Lung (tissue), 17 donors: ENCODE measurements at places on chromosomes 4 and X. TPM values are rescaled to one million over a fixed set of nuclear protein-coding genes. Genes with fewer than 3 reads are reported as not detected.

- no peak overlapping the region for H3K27ac ChIP-seq
- DNase-seq, result no peak
- H3K27me3 ChIP-seq, result no peaks in the 10 kb centered on the region
- peaks cover 3% of the 10 kb centered on the region for H3K36me3 ChIP-seq
These were observed 30.3 kb downstream of the RGS12 start for GRCh38 chr4:3323071-3323481.

DNA sequence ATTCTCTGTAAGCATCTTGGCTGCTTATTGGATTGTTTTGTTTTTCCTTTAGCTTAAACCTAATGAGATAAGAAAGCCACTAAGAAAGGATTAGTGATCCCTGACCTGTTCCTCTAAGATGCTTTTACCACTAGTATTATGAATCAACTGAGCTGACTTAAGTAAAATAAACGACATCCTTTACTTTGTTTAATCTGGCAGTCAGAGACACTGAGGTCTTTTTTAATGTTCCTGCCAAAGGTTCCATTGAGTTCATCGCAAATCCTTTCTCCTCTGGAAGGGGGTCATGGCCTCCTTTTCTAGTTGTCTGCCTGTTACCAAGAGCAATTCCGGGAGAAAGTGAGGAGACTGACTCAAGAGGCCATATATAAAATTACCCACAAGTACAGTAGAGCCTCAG lies 1038.3 kb upstream of the SLIT2 start:
- H3K27ac ChIP-seq, result no peak overlapping the region
- no peaks in the 10 kb centered on the region for H3K4me1 ChIP-seq
- no peaks in the 10 kb centered on the region for H3K27me3 ChIP-seq
- H3K4me3 ChIP-seq, result no peak overlapping the region
- no peak for DNase-seq
- H3K36me3 ChIP-seq, result no peaks in the 10 kb centered on the region

- no peak overlapping the region for H3K4me3 ChIP-seq
- H3K27ac ChIP-seq, result no peak overlapping the region
- DNase-seq, result no peak
- H3K4me1 ChIP-seq, result no peaks in the 10 kb centered on the region
- H3K36me3 ChIP-seq, result no peaks in the 10 kb centered on the region
These were observed 83.8 kb downstream of the SEL1L3 start for GRCh38 chr4:25779021-25779420.

DNA sequence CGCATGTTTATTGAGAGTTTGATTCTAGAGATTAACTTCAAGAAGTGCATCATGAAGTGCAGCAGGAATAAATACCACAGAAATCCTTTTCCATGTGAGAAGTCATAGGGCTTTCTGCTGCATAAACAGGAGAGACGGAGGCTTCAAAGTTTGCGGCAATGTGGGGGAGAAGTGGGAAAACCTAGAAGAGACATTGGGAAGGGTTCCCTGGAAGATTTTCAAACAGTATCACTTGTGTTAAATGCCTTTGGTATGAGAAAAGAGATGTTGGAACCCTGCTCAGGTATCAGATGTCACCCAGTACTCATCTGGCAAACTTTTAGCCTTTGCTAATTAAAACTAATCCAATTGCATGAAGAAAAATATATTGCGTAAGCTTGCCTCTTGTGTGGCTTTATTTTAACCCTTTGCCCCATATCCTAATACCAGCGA lies 15.4 kb downstream of the NHS start:
- H3K4me3 ChIP-seq, result no peak overlapping the region
- no peaks in the 10 kb centered on the region for H3K27me3 ChIP-seq
- H3K27ac ChIP-seq, result no peak overlapping the region
- peak; percentile 63 for DNase-seq
- no peaks in the 10 kb centered on the region for H3K36me3 ChIP-seq
- no peaks in the 10 kb centered on the region for H3K4me1 ChIP-seq

GRCh38 chr4:175806727-175807126 lies 5.3 kb downstream of the GPM6A start:
- no peak for DNase-seq
- H3K4me3 ChIP-seq, result no peak overlapping the region
- H3K36me3 ChIP-seq, result no peaks in the 10 kb centered on the region
- H3K4me1 ChIP-seq, result no peaks in the 10 kb centered on the region
- no peaks in the 10 kb centered on the region for H3K27me3 ChIP-seq

DNA sequence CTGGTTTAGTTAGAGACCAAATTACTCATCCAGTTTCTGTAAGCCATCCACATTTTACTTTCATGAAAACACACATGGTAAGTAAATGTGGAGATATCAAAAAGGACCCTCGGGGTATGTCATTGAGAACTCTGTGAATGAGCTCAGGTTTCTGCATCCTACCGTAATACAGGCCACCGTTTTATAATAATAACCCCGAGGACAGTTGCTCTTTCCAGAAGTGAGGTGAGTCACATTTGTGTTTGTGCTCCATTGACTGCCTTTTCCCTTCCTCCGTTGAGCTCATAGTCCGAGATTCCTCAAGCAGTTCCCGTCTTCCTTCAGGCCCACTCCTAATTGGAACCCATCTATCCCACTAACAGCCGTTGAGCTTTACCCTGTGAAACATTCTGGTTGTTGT lies 95.3 kb downstream of the GRID2 start:
- H3K4me3 ChIP-seq, result no peak overlapping the region
- no peak for DNase-seq
- H3K27me3 ChIP-seq, result no peaks in the 10 kb centered on the region
- no peaks in the 10 kb centered on the region for H3K4me1 ChIP-seq

DNA sequence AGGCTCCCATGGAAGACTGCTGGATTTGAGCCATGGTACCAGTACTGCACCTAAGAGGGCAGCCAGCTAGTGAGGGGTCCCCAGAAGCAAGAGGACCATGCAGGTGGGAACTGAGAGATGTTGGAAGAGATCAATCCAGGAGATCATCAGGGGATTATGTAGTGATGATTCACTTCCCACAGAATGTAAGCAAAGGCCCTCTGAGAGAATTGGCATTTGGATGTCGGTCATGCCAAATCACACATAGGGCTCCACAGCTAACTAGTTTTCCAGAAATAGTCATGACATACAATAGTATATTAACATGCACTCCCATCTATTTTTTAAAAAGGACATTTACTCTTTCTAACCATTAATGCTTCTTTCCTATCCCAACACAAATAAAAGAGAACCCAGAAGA lies 112.5 kb downstream of the RASGEF1B start:
- H3K27me3 ChIP-seq, result no peaks in the 10 kb centered on the region
- no peaks in the 10 kb centered on the region for H3K36me3 ChIP-seq
- no peak overlapping the region for H3K4me3 ChIP-seq

- peaks cover 17% of the 10 kb centered on the region for H3K4me1 ChIP-seq
- peaks cover 12% of the 10 kb centered on the region for H3K27me3 ChIP-seq
- H3K4me3 ChIP-seq, result peak overlapping the region; percentile 31
- H3K27ac ChIP-seq, result no peak overlapping the region
- H3K36me3 ChIP-seq, result no peaks in the 10 kb centered on the region
These were observed 2184.4 kb upstream of the TENM3 start for GRCh38 chr4:180058691-180059215.

DNA sequence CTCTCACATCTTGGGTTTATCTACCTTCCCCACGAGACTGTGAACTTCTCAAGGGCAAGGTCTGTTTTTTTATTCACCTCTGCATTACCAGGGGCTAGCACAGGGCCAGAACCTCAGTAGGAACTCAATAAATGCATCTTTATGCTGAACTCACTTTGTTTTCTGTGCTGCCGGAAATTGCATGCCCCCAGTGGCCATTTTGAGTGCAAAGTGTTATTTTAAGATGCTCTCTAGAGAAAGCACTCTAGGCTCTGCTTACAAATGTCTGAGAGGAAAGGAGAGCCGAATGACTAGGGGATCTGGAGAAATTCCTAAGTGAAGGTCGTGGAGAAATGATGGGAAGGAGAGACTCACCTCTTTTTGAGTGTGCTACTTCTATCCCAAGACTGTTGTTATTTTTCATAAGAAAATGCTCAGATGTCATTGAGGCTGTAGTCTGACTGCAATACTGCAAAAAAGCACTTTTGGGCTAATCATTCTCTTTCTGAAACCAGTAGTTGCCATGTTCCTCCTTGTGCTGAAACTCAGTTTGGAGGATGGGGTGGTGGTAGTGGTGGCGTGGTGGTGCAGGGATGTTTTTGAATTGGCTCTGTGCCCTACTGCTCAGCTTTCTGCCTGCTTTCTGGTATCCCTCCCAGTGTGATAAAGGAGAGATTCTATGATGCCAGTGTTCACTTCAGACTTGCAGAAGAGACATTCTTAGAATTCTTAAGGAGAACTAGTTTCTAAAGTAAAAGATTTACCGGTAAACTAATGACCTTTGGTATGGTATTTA lies 41.3 kb downstream of the DOCK11 start:
- H3K4me1 ChIP-seq, result no peaks in the 10 kb centered on the region
- peak; percentile 15 for DNase-seq
- no peaks in the 10 kb centered on the region for H3K27me3 ChIP-seq
- no peak overlapping the region for H3K27ac ChIP-seq

JADE3 gene
- polyA plus RNA-seq, result 3.0 TPM

KIAA1210 gene
- polyA plus RNA-seq, result not detected

SLC34A2 gene
- polyA plus RNA-seq, result 723 TPM

TLL1 gene
- polyA plus RNA-seq, result 1.1 TPM

TAF7L gene
- polyA plus RNA-seq, result 0.06 TPM
